MCF 10A (cell line): ENCODE measurements at places on chromosomes 3 and 15.

- no peak for DNase-seq
Observed at GRCh38 chr3:126137490-126138130, 42.8 kb downstream of the ALDH1L1 start.

- peak; percentile 35 for DNase-seq
Observed at GRCh38 chr15:70604666-70605315, 158.6 kb downstream of the UACA start.

GRCh38 chr15:22887157-22887951, 48.9 kb downstream of the NIPA2 start:
- DNase-seq = peak; percentile 69

DNA sequence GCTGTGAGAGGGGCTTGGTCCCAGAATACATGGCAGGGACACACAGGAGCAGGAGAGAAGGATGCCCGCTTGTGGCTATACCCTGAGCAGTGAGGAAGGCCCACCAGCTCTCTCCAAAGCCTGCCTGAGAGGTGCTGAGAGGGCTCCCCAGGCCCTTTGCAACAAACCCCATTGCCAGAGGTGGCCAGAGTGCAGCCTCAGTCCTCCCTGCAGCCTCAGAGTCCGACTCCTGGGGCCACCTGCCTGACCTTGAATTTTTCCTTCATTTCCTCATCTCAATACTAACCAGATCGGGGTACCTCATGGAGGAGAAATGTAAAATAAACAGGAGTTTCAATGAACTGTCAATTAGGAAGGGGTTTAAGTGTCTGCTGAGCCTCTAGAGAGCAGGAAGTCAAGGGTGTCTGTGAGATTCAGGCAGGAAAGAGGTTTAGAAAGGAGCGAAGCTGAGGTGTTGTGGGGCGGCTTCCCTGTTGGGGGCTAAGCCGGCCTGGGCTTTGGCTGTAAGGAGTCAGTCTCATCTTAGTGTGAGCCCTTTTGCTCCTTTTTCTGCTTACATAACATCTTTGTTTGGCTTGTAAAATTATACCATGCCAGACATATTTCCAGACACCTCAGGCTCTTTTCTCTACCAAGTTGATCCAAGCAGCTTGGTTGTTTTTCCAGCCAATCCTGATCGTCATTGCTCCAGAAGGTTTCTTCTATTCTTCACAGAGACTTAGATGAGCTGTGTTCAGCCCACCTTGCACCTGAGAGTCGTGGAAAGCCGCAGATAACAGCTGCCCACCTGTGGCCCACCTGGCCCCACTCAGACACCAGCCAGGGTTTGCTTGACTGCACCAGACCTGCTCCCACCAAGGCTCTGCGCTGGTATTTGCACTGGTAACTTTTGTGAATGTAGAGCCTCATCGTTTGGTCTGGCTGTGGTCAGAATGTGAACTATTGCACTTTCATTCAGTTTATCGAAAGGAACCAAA, 36.7 kb downstream of the CMTM7 start:
- DNase-seq = no peak
